ENCODE measurements at places on chromosomes 6 and 20.

GRCh38 chr6:80234908-80235307 is 128.4 kb downstream of the BCKDHB start:
- no peak for DNase-seq

- DNase-seq, result no peak
Measured at GRCh38 chr20:48725555-48725991, 102.2 kb downstream of the PREX1 start.

DNA sequence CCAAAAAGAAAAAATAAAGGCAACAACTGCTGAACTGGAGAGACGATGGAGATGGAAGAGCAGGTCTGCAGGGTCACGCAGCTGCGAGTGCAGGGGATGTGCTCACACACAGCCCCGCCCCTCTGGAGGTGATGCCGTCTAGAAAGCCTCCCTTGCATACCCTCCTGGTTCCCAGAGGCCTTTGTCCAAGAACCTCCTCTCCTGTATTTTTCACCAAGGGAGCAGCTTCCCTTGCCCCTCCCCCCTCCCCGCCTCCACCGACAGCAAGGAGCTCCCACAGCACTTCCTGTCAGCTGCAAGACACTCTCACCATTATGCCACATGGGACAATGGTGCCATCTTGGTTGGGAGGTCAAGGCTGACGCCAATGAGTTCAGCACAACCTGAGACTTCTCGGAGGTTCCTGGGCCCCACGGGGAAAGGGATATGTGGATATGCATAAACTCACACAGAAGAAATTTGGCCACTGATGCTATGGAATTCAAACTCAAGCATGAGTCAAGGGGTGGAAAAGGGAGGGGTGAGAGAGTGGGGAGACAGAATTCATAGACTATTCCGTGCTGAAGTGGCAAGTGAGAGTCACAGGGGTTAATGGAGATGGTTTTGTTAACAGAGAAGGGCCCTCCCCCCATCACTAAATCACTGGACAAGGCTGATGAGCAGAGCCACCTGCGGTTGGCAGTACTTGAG is 132.9 kb downstream of the SCML4 start:
- DNase-seq, result no peak

- DNase-seq, result no peak
Measured at GRCh38 chr6:108838101-108838717, 10.0 kb upstream of the ARMC2 start.

DNA sequence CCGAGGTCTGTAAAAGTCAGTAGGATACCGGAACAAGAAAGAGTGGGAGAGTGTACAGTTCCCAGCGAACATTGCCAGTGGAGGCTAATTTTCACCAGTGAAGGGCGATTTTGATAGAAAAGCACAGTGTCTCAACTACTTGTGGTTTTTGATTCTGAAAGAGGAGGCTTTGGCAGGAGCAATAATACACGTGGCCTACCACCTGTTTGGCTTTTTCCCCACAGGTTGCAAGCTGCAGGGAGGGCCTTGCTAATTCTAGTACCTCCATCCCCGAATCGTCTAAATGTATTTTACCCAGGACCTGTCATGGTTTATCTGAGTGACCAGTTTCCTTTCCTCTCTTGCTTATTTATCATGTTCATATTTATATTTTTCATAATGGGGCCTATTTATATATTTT is 3.3 kb upstream of the EFCAB8 start:
- DNase-seq, result no peak

GRCh38 chr6:148997865-148998264 is 251.0 kb downstream of the UST start:
- no peak for DNase-seq

- no peak for DNase-seq
Measured at GRCh38 chr6:146968041-146968760, 236.0 kb upstream of the STXBP5 start.

DNA sequence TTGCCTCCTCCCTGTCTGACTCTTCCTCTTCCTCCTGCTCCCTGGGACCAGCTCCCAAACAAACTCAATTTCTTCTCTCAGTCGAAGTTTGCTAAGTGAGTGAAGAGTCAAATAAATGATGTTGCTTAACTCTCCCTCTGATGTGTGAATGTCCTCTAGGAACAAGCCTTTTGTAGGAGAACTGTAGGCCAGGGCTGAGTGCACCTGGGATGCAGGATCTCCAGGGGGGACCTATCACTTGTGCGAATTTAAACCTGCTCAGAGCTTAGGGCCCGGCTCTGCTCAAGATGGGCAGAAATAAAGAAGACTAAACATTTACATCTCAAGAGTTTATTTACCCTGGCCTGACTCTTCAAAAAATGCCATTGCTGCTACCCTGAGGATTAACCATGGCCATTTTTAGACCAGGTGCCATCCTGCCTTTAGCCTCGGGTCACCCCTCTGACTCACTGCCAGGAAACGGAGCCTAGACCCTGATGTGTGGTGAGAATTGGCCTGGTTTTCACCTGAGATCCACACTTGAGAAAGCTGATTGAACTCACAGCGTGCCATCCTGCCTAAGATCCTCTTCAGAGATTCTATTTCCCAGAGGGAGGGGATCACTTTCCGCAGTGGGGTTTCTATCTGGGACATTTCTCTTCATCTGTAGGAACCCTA is 63.6 kb upstream of the CD93 start:
- no peak for DNase-seq

DNA sequence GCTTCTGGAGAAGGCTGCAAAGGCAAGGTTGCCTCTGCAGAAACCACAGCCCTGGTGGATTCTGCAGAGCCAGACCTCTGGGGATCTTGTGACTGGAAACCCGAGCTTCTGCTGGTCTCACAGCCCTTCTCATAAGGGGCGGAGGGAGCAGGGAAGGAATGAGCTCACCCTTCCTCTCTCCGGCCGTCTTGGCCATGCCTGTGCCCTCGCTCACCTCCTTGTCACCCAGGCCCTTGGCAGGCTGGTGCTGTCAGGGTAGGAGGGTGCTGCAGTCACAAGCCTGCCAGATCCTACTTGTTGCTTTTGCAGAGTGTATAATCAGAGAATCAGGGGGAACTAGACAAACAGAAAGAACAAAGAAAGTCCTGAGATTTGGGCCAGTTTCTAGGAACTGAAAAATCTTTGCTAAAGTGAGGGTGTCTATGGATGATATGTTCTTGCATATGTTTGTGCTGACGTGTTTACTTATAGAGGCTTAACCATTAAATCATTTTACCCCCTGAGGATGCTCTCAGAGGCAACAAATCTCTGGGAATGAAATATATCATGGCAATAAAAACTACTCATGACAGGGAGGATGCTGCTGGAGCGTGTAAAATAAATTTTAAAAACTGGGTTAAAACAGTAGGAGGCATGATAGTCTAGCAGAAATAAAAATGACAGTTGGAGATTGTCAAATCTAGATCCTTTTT is 244.9 kb upstream of the SOX4 start:
- DNase-seq, result no peak

GRCh38 chr6:63637865-63638445 is 2.4 kb downstream of the PHF3 start:
- no peak for DNase-seq

GRCh38 chr6:139376604-139377218 is 2.3 kb upstream of the CITED2 start:
- no peak for DNase-seq

GRCh38 chr20:62744741-62745191 is 36.1 kb downstream of the NTSR1 start:
- no peak for DNase-seq

Measured in NCI-H1092 (cell line).